ENCODE measurements at places on chromosomes 2 and 18.
A peak's percentile ranks its signal among the peaks of the same experiment; 100 is the strongest.

DNA sequence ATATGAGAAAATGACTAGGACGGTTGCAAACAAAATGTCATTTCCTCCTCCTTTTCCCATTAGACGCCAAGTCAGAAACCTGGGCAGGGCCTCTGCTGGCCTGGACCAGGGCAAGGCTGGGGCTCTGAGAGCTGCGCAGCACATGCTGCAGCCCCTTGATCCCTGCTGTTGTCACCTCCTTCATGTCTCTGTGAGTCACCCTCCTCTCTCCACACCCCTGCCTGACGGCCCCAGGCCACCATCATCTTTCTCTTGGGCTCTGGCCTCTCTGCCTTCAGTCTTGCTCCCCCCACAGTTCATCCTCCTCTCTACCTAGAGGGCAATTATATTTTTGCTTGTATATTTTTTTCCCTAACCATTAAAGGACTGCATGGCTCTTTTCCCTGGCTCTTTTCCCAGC, 10.0 kb downstream of the FLACC1 start:
- DNase-seq, result no peak

DNA sequence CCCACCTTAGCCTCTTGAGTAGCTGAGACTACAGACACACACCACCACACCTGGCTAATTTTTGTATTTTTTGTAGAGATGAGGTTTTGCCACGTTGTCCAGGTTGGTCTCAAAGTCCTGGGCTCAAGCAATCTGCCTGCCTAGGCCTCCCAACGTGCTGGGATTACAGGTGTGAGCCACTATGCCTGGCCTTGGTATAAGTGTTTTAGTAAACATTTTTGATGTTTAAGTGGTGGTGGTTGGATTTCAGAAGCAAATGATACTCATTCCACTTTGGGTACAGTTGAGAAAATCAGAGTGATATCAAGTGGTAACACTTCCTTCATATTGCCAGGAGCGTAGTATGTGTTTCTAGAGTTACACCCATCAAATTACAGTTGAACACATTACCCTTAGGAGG, 25.4 kb downstream of the ACADL start:
- DNase-seq, result no peak

- no peak for DNase-seq
Measured at GRCh38 chr2:127542231-127542630, 6.7 kb downstream of the MYO7B start.

DNA sequence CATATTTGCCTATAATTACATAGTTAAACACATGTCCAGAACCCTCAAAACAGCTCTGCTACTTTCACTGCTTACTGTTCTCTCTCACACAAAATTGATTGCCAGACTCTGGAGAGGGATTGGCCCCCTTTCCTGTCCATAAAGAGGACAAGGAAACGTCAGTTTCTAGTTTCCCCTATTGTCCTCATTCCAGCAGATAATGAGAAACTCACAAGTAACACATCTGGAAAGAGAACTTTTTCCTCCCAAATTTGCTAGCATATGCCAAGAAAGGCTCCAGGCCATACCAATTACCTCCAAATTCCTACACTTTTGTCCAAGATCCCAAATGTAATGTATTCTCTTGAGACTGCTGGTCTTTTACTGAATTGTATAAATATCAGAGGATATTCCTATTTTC, 200.5 kb downstream of the EXOC6B start:
- DNase-seq, result no peak

- peak; percentile 62 for DNase-seq
Measured at GRCh38 chr2:144162652-144163051, 357.3 kb downstream of the ZEB2 start.

DNA sequence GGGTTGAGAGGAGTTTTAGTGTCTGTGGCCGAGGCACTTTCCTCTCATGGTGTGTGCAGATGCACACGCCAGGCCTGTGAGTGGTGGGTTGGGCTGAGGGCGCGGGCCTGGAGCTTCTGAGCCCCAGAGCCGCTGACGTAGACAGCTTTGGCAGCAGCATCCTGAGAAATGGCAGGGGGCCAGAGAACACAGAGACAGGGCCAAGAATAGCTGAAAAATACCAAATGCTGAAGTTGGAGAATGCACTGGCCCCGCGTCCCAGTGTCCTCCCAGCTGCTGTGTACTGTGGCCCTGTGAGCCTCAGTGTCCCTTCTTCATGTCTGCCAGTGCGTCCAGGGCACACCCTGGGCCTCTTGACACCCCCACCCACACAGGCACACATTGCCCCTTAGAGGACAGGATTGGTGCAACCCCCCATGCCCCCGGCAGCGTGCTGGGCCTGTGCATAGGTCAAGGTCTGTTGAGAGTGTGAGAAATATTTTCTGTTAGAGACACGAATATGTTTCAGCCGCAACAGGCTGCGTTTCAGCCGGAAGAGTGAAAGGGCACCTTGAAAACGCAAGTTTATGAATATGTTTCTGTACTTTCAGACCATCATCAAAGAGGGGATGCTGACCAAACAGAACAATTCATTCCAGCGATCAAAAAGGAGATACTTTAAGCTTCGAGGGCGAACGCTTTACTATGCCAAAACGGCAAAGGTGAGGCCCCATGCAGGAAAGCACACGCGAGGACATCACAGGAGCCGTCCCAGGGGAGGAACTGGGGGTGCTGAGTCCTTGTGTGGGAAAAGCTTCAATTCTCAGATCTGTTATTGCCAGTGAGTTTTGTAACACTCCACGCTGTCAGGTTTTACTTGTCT, 33.6 kb downstream of the DGKD start:
- DNase-seq, result no peak

GRCh38 chr2:20674974-20675679, 8.2 kb downstream of the GDF7 start:
- no peak for DNase-seq

DNA sequence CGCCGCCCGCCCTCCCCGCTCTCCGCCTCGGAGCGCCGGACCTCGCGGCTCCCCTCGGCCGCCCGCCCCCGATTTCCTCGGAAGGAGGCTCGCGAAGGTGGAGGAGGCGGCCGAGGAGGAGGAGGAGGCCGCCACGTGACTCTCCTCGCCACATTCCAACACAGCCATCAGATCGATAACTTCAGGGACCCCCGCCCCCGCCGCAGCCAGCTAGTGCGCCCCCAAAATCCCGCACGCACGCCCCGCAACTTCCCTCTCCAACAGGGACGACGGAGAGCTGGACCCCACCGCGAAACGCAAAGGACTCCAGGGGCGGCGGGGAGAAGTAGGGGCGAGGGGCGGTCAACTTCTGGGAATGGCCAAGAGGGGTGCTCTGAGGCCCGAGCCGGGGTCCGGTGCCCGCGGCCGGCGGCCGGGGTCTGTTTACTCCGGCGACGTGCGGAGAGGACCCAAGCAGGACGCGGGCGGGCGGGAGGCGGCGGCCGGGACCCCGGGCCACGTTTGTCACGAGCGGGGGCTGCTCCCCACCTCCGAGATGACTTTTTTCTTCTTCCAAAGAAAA, 2.0 kb downstream of the ZNF521 start:
- no peak for DNase-seq

GRCh38 chr18:60082790-60083189, 183.0 kb downstream of the PMAIP1 start:
- DNase-seq, result no peak

All from CD4-positive, alpha-beta T cell treated with Interleukin-21 for 1 hour (primary cell).